ENCODE measurements at places on chromosomes 3 and 15.
A peak's percentile ranks its signal among the peaks of the same experiment; 100 is the strongest.

GRCh38 chr15:84832448-84833040 lies 15.4 kb downstream of the ALPK3 start:
- DNase-seq = no peak

GRCh38 chr15:99151156-99151555 lies 46.3 kb downstream of the SYNM start:
- DNase-seq = no peak

- no peak for DNase-seq
These were observed 11.7 kb downstream of the SLC30A4 start for GRCh38 chr15:45510758-45511280.

DNA sequence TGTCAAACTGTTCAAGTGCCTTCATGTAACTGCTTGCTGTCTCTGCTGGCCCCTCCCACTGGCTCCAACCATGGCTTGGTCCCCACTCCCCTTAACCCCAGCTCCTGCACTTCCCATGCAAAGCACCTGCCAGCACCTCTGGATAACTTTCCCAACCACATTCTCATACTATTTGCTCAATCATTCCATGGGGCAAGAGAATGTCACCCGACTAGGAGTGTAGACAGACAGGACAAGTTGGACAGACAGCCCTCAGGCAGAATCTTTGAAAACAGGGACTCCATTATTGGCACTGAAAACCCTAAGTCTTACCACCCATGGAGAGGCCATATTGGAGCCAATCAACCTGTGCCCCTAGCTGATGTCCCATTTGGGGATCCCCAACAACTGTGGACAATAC lies 246.5 kb downstream of the RPLP1 start:
- no peak for DNase-seq

GRCh38 chr3:146187334-146187950 lies 26.5 kb upstream of the PLOD2 start:
- peak; percentile 35 for DNase-seq

DNA sequence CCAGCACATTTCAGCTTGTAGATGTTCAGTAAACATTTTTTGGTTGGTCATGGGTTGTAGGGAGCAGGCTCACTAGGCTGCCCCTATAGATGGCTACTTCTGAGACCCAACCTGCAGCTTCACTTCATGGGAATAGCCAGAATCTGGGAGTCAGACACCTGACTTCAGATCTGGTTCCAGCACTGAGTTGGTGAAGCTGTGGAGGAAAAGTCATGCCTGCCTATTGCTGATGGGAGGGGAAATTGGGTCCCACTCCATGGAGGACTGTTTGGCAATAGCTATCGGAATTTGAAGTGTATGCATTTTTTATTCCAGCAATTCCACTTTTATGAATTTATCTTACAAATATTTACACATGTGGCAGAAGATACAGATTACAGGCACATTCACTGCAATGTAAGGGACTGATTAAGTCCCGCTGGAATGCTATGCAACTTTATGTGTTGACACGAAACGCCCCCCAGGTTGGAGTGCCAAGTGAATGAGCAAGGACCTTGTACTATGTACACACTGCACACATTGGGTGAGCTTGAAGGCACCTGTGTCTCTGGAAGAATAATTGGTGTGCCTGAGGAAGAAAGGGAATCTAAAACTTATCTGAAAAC lies 7.8 kb upstream of the CCR1 start:
- DNase-seq = no peak

DNA sequence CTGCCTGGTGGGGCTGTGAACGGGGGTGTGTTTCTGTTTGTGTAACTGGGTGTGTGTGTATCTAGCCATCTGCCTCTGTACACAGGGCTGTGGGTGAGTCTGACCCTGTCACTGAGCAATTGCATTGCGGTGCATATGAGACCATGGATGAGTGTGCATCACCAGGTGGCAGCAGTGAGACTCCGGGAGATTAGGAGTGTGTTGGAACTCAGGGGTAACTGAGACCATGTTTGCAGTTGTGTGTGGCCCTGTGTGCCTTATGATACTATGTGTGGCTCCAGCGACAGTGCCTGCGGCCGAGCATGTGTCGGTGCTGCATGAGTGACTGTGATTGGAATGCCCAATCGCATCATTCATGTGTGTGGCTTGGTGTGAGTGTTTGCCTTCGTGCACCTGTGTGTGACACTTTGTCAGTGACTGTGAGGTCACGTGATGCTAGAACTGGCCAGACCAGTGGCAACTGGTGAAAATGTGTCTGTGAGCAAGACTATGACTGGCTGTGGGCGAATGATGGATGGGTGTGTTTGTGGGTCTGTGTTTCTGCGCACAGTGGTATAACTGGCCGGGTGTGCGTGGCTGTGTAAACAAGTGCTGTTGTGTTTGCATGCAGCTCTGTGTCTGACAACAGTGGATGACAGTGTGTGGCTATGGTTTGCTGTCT lies 14.0 kb downstream of the VILL start:
- peak; percentile 96 for DNase-seq

DNA sequence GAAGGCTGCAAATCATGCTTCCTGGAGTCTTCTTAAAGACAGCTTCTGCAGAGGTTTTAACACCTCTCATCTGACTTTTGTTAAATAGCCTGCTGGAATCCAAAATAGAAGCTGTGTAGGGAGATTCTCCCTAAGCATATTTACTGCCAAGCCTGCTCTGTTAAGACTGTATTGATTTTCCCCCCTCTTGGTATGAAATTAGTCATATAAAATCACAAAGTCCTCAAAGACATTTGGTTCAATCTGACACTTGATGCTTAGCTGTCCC lies 94.6 kb downstream of the ITPR1 start:
- DNase-seq = no peak

DNA sequence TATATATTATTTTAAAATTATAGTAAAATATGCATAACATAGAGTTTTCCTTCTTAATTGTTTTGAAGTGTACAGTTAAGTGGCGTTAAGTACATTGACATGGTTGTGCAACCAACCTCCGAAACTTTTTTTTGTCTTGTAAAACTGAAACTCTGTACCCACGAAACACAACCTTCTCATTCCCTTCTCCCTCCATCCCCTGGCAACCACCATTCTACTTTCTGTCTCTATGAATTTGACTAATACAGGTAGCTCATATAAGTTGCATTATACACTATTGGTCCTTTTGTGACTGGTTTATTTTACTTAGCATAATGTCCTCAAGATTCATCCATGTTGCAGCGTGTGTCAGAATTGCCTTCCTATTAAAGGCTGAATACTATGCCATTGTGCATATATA lies 179.4 kb downstream of the SATB1 start:
- DNase-seq = no peak

- DNase-seq = no peak
These were observed 90.1 kb upstream of the CADPS start for GRCh38 chr3:62965311-62965710.

GRCh38 chr3:69806735-69807438 lies 67.6 kb downstream of the MITF start:
- no peak for DNase-seq

GRCh38 chr3:58471025-58471887 lies 20.6 kb upstream of the KCTD6 start:
- DNase-seq = peak; percentile 84

GRCh38 chr3:46482632-46483350 lies 15.0 kb upstream of the RTP3 start:
- DNase-seq = no peak

- DNase-seq = no peak
These were observed 33.3 kb upstream of the GABRB3 start for GRCh38 chr15:26806151-26806550.

DNA sequence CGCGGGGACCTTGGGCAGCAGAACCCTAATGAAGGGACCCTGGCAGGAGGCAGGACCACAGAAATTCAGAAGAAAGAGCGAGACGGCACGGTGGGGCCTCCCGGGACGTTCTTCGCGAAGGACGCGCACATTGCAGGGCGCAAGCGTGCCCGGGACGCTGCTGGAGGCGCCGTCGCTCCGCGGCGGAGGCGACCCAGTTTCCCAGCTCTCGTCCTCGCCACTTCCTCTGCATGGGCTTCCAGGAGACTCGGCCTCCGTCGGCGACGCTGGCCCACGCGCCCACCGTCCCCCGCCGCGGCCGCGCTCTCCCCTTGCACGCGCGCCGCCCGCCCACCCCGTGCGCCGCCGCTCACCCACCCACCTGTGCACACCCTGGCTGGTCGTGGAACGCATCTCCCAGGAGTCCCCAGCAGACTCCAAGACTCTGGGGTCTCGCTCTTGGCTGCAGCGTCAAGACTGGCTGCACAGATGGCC lies 31.8 kb upstream of the SMAD3 start:
- DNase-seq = no peak

- DNase-seq = peak; percentile 78
These were observed 237.4 kb upstream of the UMPS start for GRCh38 chr3:124492824-124493223.

- no peak for DNase-seq
These were observed 35.2 kb downstream of the NCEH1 start for GRCh38 chr3:172675441-172676193.

DNA sequence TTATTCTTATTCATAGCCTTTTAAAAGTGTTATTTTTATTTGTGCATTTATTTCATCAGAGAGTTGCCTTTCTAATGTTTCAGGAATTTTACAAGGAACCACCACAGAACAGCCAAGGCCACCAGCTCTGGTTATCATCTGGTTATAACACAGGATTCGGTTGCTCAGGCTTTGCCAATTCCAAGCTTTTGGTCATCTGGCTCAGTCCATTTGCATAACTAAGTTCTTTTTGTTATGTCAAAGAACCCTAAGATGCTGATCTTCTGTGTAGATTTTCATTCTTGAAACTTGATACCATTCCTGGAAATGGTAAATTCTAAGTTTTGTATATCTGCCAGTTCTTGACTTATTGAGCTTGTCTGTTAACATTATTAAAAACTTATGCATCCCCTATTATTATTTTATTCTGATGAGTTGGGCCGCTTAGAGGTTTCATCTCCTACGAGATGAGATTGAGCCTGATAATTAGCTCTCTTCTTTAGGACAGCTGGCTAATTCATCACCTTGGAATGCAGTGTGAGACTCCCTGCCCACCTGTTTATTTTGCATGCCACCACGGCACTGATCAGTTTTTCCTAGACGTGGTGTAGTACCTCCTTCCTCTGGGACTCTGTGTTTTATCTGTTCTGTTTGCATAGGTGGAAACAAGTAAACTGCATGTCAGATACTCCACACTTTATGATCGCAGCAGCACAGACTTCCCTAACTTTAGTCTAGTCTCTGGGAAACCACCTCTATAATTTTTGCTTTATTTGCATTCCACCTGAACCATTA lies 264.8 kb downstream of the SLCO3A1 start:
- no peak for DNase-seq

- DNase-seq = no peak
These were observed 314.7 kb downstream of the LPP start for GRCh38 chr3:188468662-188469061.

DNA sequence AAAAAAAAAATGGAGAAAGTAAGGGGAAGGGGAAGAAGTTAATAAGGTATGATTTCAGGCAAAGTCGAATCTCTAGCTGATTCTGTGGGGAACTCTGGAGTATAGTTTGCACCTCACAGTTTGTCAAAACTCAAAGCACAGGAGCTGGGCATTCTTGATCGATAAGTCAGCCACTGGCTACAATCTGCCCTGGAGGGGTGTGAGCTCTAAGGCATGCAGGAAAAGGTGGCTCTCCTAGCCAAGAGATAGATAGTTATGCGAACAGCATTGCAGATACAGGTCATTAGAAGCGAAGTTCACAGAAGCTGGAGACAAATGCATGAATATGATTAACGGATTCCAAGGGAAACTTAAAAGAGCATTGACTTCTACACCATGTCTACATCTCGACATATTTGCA lies 952.6 kb downstream of the AGBL1 start:
- DNase-seq = no peak

DNA sequence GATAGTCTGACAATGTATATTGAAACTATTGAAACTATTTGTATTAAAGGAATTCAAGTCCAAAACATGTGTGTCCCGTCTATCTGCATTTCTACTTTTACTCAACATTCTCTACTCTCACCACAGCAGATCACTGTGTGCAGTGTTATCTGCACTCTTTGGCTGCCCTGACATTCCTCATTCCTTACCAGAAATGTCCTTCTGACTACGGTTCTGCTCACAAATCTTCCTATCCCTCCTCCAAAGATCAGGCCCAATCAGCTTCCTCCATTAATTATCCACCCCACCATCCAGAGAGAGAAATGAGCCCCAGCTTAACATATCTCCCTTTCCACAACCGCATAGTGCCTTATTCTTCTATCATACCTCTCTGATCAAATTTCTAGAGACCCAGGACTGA lies 94.7 kb downstream of the TBL1XR1 start:
- no peak for DNase-seq

DNA sequence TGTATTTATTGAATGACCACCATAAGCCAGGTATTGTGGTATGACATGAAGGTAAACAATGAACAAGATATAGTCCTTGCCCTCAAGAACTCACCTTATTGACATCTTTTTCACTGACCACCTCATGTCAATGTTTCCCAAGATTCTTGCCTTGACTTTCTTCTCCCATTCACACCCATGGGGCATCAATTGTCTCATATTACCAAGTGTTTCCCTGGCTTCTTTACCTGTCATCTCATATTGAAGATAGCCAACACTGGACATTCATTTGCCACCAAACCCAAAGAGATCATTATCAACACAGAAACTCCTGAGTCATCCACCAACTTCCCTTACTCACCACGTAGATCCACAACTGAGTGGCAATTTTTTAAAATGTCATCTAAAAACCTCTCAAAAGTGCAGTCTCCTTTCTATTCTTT lies 2.2 kb downstream of the EFHB start:
- DNase-seq = no peak

- DNase-seq = no peak
These were observed 142.4 kb downstream of the ANXA2 start for GRCh38 chr15:60255390-60255789.

DNA sequence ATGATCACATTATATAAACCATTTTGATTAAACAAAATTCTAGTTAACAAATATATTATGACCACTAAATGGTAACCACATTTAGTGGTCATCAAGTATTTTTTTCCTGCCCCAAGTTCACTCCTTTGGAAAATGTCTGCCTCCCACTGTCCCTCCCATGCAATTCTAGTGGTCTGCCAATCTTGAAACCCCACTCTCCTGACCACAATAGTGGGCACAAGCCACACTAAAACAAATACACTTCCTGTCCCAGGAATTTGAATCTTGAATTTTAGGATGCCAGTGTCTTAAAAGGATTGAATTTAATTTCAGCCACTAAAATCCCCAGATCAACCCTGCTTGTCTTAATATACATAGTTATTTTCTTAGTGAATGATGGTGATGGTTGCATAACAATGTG lies 14.0 kb upstream of the GPR156 start:
- no peak for DNase-seq

DNA sequence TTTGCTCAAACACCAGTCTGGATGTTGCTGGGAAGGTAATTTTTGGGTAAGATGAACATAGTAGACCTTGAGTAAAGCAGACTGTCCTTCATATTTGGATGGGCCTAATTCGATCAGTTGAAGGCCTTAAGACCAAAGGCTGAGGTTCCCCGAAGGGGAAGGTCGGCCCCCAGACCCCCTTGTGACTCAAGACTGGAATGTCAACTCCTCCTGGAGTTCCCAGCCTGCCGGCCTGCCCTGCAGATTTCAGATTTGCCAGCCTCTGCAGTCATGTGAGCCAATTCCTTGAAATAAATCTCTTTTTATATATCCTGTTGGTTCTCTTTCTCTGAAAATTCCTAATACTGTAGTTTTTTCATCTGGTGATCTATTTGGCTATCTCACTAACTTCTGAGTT lies 146.5 kb downstream of the APBA2 start:
- no peak for DNase-seq
